NCI-H2227 treated with DMSO at 0.1 percent for 48 hours (cell line): ENCODE measurements at places on chromosomes 5 and 9.

DNA sequence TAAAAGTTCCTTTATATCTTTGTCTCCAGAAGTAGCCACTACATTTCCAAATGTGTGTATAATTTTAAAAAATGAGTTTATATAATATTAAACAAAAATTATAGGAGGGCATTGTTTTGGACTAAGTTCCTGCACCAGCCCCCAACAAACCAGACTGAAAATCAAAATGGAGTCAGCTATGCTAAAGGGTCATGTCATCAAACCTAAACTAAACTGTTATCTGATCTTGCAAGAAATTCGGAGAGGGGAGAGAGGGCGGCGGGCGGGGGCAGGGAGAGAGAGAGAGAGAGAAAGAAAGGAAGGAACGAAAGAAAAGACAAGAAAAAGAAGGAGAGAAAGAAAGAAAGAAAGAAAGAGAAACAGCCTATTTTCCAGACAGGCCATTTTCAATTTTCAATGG is 63.5 kb downstream of the DOCK2 start:
- no peak for DNase-seq

DNA sequence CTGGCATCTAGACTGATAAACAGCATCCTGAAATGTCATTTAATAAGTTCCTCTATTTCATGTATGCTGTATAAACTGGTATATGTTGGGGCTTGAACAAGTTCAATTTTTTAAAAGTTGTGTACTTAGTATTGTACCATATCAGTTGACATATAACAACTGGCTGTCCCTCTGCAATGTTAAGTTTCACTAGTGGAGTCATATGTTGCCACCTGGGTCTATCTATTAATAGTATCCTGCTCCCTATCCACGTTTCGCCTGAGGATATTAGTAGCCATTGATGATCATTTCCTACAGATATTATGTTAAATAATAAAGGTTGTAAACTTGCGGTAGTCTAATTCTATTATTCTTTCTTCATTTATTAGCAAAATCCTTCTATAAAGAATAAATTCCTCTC is 177.6 kb downstream of the RFX3 start:
- no peak for DNase-seq

DNA sequence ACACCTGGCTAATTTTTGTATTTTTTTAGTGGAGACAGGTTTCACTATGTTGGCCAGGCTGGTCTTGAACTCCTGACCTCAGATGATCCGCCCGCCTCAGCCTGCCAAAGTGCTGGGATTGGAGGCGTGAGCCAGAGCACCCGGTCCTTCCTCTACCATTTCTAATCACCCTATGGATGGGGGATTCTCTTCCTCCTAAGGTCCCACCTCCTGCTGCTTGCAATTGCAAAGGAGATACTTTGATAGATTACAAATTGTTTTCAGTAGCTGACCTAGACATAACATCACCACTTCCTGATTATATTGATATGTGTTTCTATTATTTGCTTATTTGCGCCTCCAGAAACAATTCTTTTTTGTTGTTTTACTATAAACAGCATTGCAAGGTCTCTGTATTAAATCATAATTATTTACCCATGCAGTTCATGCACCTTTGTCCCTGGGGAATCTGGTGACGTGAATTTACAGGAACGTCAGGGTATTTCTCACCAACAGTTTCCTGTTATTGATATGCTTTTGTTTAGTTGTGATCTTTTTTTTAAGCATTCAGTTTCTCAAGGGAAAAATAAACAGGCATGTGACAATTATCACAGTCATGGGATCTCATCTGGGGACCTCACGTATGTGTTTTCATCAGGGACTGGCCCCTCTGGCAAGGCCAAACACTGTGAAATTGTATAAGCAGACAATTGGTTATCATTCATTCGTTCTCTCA is 43.2 kb downstream of the ESM1 start:
- DNase-seq: no peak

- DNase-seq: no peak
Measured at GRCh38 chr9:134666831-134667230, 25.2 kb downstream of the COL5A1 start.

DNA sequence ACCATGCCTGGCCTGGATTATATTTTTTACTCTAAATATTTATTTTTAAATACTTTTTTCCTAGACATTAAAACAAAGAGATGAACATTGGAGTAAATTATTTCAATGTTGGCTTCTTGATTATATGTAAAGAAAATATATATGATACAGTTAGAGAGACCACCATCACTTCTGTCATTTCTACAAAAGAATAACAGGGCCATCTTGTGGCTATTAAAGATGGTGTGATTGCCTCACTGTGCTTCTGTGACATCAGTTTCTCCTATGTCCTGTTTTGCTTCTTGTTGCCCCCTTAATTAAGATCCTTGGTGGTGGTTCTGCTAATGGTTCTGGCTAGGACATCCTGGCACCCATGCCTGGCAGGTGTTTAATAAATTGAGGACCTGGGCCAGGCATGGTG is 32.9 kb downstream of the NDFIP1 start:
- DNase-seq: no peak

DNA sequence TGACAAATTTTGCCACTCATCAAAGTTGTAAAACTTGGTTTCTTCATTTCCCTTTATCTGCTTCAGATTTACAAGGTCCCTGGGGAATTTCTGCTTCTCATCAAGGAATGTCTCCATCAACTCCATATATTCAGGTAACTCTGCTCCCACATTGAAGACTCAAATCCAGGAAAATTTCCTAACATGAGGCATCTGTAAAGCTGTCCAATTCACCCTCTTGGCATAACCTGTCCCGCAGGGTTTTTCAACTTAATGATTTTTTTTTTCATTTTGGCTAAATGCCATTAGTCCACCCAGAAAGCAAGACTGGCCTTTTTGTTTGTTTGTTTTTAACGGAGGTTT is 50.2 kb upstream of the SLC30A5 start:
- DNase-seq: no peak

- no peak for DNase-seq
Measured at GRCh38 chr5:116522356-116523136, 52.1 kb downstream of the SEMA6A start.

DNA sequence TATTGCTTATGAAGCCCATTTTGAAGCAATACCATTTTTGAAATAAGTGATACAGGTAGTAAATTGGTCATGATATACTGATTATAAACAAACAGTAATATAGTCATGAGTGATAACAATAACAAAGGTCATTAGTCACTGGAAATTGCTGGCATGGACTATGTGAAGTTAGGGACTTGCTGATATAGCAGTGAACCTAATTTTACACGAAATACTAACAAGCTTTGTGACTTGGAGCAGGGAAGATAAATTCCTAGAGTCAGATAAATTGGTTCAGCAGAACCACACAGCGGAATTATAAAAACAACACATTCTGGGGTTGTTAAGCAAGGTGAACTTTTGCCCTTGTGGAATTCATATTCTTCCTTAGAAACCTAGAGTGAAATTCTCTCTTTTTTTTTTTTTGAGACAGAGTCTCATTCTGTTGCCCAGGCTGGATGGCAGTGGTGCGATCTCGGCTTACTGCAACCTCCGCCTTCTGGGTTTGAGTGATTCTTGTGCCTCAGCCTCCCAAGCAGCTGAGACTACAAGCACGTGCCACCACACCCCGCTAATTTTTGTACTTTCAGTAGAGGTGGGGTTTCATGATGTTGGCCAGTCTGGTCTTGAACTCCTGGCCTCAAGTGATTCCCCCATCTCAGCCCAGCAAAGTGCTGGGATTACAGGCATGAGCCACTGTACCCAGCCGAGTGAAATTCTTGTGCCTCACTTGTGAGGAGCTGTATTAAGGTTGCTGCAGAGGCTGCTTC is 6.0 kb downstream of the UGCG start:
- DNase-seq: no peak
